KBM-7 (cell line): ENCODE measurements at places on chromosomes 4 and X.
A peak's percentile ranks its signal among the peaks of the same experiment; 100 is the strongest.

GRCh38 chrX:70426286-70427278 lies 3.5 kb downstream of the GDPD2 start:
- no peak for DNase-seq

DNA sequence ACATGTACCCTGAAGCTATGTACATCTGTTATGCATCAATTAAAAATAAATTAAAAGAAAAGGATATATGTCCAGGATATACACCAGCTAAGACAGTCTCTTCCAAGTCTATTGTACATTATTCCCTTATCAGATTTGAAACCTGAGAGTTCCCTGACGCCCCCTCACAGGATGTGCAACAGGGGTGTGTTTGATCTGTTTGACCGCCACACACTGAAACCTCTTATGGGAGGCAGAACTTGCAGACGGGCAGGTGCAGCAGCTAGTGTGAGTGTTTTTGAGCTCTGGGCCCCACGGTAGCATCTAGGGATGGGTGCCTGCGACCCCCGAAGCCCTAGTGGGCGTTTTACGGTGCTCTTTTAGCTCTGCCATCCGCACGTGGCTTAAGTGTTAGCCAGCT lies 4.7 kb downstream of the XG start:
- DNase-seq = no peak

GRCh38 chr4:169184236-169184635 lies 86.5 kb downstream of the SH3RF1 start:
- DNase-seq = no peak

- no peak for DNase-seq
Measured at GRCh38 chr4:145097331-145097820, 620 bp downstream of the ANAPC10 start.

DNA sequence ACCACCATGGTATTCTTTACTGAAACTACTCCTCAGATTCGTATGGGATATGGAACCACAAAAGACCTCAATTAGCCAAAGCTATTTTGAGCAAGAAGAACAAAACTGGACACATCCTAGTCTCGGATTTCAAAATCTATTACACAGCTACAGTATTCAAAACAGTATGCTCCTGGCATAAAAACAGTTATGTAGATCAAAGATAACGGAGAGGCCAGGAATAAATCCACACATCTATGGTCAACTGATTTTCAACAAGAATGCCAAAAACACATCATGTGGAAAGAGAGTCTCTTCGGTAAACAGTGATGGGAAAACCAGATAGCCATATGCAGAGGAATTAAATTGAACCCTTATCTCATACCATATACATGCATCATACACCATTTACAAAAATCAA lies 155.3 kb downstream of the SPCS3 start:
- no peak for DNase-seq

- no peak for DNase-seq
Measured at GRCh38 chrX:55450259-55450658, 1.7 kb upstream of the MAGEH1 start.

- no peak for DNase-seq
Measured at GRCh38 chr4:101475246-101475645, 127.9 kb upstream of the PPP3CA start.

- DNase-seq = no peak
Measured at GRCh38 chrX:5957506-5957905, 271.2 kb downstream of the NLGN4X start.

DNA sequence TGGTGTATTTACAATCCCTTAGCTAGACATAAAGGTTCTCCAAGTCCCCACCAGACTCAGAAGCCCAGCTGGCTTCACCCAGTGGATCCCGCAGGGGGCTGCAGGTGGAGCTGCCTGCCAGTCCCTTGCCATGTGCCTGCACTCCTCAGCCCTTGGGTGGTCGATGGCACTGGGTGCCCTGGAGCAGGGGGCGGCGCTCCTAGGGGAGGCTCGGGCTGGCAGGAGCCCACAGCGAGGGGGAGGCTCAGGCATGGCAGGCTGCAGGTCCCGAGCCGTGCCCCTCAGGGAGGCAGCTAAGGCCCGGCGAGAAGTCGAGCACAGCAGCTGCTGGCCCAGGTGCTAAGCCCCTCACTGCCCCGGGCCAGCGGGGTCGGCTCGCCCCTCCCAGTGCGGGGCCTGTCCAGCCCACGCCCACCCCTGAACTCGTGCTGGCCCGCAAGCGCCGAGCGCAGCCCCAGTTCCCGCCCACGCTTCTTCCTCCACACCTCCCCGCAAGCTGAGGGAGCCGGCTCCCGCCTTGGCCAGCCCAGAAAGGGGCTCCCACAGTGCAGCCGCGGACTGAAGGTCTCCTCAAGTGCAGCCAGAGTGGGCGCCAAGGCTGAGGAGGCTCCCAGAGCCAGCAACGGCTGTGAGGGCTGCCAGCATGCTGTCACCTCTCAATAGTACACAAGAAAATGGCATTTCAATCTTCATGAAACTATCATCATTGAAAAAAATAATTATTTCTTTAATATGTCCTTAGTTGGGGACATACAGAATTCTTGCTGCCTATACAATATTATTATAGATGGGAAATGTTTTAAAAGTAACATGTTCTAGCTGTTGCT lies 189.1 kb downstream of the SLC7A11 start:
- no peak for DNase-seq

DNA sequence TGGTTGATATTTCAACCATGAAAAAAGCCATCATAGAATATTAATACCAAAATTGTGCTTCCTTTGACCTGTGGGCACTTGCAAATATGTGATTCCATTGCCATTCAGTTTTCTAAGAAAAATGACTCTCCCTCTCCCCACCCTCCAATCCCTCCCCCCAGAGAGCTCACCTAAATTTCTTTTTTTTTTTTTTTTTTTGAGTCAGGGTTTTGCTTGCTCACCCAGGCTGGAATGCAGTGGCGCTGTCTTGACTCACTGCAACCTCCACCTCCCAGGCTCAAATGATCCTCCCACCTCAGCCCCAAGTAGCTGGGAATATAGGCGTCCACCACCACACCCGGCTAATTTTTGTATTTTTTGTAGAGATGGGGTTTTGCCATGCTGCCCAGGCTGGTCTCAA lies 47.0 kb downstream of the SNX25 start:
- no peak for DNase-seq

DNA sequence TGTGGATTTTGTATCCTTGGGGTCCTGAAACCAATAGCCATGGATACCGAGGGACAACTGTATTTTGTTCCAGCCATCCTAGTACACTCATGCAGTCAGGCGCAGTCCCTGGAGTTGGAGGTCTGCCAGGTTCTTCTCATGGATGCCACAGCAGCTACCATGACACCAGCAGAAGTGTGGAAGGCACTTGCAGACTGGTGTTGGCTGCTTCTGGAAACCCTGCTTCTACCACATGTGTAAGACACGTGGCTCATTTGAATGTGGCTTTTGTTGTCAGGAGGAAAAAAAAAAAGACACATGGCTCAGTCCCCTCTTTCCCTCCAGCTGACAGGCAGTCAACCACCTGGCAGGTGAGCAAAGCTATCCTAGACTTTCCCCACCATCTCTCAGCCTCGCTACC lies 19.4 kb downstream of the DRD5 start:
- no peak for DNase-seq

GRCh38 chr4:104944596-104944995 lies 202.1 kb upstream of the TET2 start:
- DNase-seq = no peak

DNA sequence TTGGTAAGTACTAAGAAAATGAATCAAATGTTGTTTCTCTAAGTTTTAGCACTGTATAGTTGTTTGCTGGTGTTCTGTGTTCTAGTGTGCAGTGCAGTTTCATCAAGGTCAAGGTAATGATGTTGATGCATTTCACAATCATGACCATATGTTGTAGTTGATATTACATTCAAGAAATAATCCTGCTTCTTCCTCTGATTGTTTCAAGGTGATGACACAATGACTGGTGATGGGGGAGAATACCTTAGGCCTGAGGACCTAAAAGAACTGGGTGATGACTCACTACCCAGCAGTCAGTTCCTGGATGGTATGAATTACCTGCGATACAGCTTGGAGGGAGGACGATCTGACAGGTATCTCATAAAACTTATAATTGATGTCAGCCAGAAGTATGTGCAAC lies 261.6 kb downstream of the ANK2 start:
- no peak for DNase-seq

GRCh38 chr4:175827516-175827915 lies 15.5 kb upstream of the GPM6A start:
- no peak for DNase-seq

- no peak for DNase-seq
Measured at GRCh38 chrX:10120331-10120730, 36.4 kb upstream of the CLCN4 start.

DNA sequence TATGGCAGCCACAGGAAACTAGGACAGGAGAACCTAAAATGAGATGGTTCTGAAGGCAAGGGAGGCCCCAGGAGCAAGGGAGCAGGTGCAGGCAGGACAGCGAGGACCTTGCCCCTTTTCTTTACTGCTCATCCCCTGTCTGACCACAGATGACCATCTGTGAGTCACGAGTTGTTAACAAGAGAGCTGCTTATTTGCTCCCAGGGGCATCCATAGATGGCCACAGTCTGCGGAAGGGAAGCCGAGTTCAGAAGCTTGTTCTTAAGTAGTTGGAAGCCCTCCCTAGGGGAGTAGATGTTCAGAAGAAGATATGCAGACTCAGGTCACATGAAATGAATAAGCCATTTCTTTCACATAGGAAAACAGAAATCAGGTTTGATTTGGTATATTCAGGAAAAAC lies 69.4 kb downstream of the EVC2 start:
- no peak for DNase-seq

GRCh38 chr4:93764639-93765246 lies 63.8 kb upstream of the ATOH1 start:
- DNase-seq = peak; percentile 51

- DNase-seq = no peak
Measured at GRCh38 chr4:78687818-78688217, 88.3 kb upstream of the BMP2K start.

GRCh38 chrX:154126101-154126500 lies 17.9 kb upstream of the OPN1LW start:
- DNase-seq = no peak

DNA sequence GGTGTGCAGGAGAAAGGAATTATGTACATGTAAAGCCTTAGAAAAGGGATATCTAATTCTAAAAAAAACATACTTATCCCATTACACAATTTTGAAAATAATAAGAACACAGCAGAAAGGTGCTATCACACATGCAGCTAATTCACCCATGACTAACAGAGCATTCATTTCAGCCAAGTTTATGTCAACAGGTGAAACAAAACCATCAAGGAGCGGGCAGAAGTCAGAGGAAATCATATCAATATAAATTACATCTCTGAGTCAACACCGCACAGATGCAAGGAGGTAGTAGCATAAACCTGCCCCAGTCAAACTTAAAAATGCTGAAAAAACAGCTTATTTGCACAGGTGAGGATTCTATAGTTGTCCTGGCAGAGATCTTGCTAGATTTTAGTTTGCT lies 197.9 kb downstream of the PRDM5 start:
- DNase-seq = no peak
